ENCODE measurements at places on chromosomes 12 and 14.

- DNase-seq = no peak
Observed at GRCh38 chr12:18145924-18146323, 55.9 kb upstream of the RERGL start.

- DNase-seq = peak; percentile 20
Observed at GRCh38 chr14:41609704-41610183, 3.1 kb downstream of the LRFN5 start.

DNA sequence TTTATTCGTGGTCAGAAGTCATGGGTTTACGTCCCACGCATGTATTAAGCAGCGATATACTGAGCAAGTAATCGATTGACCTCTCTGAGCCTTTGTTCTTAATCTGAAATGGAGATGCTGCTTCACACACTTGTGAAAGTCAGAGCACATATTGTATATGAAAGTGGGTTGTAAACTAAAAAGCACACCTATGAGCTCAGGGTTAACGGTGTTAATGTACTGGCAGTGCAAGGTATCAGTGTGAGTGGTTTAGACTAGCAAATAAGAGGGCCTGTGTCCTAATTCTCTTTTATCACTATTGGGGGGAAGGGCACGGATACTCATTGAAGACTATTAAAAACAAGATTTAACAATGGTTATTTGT, 676 bp downstream of the MRPL42 start:
- peak; percentile 48 for DNase-seq

DNA sequence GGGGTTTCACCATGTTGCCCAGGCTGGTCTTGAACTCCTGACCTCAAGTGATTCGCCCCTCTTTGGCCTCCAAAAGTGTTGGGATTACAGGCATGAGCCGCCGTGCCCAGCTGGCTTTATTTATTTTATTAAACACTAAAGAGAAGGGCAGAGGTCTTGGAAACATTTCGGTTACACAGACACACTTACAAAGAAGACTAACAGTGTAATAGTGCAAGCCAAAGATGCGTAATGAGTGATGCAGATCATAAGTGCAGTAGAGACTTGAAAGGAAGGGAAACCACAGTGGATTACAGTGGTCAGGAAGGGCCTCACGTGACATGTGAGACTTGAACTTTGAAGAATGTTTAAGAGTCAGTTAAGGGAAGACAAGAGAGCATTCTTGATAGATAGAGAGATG, 33.9 kb upstream of the CDK17 start:
- DNase-seq = no peak

GRCh38 chr12:50639721-50640120, 124.2 kb upstream of the ATF1 start:
- DNase-seq = no peak

GRCh38 chr12:54977155-54977554, 7.4 kb downstream of the TESPA1 start:
- DNase-seq = no peak

DNA sequence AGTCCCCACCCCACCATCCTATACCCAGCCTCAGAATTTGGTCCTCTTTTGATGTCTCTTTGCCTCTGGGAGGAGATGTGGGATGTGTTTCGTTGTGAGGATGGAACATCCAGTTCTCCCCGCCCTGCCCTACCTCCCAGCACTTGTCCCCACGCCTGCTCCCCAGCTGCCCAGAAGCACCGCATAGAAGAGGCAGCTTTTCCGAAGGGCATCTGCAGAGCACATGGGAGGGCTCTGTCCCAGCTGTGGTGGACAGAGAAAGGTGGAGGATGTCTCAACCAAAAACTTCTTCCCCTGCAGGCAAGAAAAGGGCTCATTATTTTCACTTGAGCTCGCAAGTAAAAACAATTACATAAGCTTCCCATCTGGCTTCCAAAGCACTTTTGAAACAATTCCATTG, 302.6 kb downstream of the PCNX1 start:
- DNase-seq = no peak

DNA sequence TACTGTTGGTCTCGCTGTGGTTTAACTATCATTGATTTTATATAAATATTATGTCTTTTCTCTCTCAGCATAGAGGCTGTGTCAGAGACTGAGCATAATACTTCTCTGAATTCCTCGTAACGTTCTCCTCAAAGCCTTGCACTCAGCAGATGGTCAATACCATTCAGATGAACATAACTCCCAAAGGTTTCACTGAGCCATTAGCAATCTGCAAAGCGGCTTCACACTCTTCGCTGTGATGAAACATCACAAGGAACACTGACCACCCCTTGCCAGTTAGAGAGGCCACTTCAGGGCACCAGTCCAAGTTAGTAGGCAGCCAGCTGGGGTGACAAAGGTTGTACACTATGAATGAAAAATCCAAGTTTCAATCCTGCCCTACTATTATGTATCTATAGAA, 30.1 kb upstream of the STON2 start:
- DNase-seq = no peak

GRCh38 chr12:15788233-15789219, 662 bp downstream of the EPS8 start:
- peak; percentile 82 for DNase-seq

- DNase-seq = no peak
Observed at GRCh38 chr14:32559048-32559447, 229.9 kb downstream of the AKAP6 start.

- no peak for DNase-seq
Observed at GRCh38 chr12:53564941-53565340, 57.7 kb upstream of the NPFF start.

DNA sequence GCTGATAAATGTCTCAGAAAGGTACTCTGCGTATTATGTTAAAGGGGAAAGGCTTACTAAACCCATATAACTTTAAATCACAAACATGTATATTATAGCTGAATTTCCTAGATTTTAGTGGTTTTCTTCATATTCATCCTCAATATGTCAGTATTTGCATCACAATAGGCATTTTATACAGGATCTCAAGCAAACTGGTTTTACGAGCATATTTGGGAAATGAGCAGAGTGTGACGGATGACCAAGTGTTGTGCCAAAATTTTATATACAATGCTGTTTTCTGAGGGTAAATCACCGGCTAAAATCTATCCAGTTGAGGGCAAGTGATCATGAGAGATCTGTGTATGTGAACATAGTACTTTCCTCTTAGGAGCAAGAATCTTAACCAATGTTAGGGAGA, 8.4 kb downstream of the CPM start:
- DNase-seq = no peak

GRCh38 chr12:101414533-101415119, 7.1 kb upstream of the ARL1 start:
- DNase-seq = peak; percentile 66

DNA sequence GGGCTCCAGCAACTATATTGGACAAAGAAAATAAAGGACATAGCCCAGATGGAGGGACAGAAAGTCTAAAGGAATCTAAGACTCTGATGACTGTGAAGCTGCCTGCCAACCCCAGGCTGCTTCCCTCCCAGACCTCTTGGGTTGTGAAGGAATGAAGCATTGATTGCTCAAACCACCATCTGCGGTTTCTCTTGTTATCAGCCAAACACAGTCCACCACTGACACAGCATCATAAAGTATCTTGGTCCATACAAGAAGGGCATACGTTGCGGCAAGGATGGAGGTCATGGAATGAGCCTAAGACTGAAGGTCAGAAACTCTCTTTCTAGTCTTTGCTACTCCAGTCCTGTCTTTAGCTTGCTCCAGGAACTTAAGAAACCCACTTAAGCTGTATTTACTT, 58.5 kb upstream of the PLXNC1 start:
- DNase-seq = no peak
